ENCODE measurements at places on chromosomes 1 and 21. TPM values are rescaled to one million over a fixed set of nuclear protein-coding genes. Genes with fewer than 3 reads are reported as not detected.

Gene OR2L5
- total RNA-seq, result not detected

Gene EXTL2
- 22.1 TPM for total RNA-seq

Gene CD48
- total RNA-seq, result 8.5 TPM

Gene SMCP
- not detected for total RNA-seq

Gene CHIA
- not detected for total RNA-seq

Gene LRRIQ3
- not detected for total RNA-seq

Gene MMP23B
- 11.2 TPM for total RNA-seq

Gene MANEAL
- 1.5 TPM for total RNA-seq

Gene CNKSR1
- 0.81 TPM for total RNA-seq

Gene NTRK1
- 0.31 TPM for total RNA-seq

DNA sequence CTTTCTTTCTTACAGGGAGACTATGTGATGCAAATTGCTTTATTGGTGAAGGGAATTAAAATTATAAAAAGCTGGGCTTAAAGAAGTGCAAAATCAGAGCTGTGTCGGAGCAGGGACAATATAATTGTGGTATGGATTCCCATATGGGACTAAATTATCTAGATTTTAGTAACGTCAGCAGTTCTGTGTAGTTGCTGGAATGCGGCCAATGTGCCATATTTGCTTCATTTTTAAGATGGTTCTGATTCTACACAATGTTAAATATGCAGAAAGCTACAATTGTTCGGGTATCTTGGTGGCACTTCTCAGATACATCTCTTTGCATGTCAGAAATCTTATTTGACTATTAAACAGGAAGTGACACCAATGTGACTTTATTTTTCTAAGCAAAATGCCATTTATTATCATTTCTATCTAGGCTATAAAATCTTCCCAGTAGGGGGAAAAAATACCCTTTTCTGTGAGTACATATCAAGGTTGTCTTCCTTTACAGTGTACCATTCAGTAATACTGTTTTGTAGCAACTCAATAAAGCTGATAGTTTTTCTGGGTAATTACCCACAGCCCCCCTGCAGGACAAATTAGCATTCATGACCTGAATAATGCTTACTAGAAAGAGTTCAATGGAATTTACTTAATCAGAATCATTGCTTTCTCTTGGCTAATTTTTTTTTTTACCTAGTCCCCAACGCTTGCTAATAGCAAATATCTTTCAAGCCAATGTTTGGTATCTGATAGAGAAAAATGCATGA is 288.3 kb upstream of the ADGRL2 start:
- no peaks in the 10 kb centered on the region for H3K36me3 ChIP-seq
- peaks cover 34% of the 10 kb centered on the region for H3K4me1 ChIP-seq

DNA sequence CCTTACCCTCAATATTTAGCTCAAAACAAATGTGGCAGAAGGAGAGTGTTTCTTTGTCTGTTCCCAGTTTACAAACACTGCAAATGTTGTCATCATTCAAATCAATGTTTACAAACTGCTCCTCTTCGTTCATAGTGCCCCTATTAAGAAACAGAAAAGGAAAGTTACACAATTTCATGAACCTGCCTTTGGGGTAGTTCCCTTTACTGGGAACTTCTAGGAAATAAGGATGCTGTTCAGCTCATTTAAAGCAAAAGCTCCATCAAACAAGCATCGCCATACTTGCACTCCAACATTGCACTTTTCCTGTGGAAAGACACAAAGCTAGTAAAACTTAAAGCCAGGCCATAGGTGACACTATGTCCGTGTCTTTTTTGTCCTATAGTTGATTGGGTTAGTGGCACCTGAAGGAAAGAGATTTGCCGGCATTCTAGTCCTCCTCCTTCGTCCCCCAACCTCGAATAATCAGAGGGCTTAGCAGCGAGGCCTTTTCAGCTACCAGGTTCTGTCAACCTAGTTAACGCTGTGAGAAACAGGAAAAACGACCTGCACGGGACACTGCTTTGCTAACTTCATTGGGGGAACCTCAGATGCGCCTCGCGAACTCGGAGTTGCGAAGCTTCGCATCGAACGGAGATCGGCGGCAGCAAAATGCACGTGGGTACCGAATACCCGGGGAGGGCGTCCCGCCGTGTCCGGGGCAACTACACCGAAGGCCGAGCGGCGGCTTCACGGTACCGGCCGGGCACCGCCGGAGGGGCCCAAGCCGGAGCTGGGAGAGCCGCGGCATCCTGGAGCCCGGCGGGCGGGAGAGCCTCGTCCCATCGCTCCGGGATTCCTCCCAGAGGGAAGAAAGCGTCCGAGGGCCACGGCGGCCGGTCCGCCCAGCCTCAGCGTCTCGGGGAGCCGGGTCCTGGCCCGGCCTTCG is 706 bp downstream of the C21orf91 start:
- H3K36me3 ChIP-seq, result no peaks in the 10 kb centered on the region
- H3K4me3 ChIP-seq, result peak overlapping the region; percentile 88
- no peaks in the 10 kb centered on the region for H3K27me3 ChIP-seq
- H3K27ac ChIP-seq, result peak overlapping the region; percentile 86

- H3K4me1 ChIP-seq, result peaks cover 56% of the 10 kb centered on the region
- H3K27ac ChIP-seq, result peak overlapping the region; percentile 93
- H3K36me3 ChIP-seq, result no peaks in the 10 kb centered on the region
- H3K4me3 ChIP-seq, result peak overlapping the region; percentile 92
- peak; percentile 54 for ATAC-seq
Measured at GRCh38 chr1:35808450-35809113, 766 bp downstream of the AGO4 start.

- no peaks in the 10 kb centered on the region for H3K36me3 ChIP-seq
- peaks cover 83% of the 10 kb centered on the region for H3K27me3 ChIP-seq
- no peak overlapping the region for H3K27ac ChIP-seq
- no peak for ATAC-seq
- peak overlapping the region; percentile 77 for H3K4me3 ChIP-seq
Measured at GRCh38 chr21:34887105-34887442, 162.0 kb downstream of the RUNX1 start.

DNA sequence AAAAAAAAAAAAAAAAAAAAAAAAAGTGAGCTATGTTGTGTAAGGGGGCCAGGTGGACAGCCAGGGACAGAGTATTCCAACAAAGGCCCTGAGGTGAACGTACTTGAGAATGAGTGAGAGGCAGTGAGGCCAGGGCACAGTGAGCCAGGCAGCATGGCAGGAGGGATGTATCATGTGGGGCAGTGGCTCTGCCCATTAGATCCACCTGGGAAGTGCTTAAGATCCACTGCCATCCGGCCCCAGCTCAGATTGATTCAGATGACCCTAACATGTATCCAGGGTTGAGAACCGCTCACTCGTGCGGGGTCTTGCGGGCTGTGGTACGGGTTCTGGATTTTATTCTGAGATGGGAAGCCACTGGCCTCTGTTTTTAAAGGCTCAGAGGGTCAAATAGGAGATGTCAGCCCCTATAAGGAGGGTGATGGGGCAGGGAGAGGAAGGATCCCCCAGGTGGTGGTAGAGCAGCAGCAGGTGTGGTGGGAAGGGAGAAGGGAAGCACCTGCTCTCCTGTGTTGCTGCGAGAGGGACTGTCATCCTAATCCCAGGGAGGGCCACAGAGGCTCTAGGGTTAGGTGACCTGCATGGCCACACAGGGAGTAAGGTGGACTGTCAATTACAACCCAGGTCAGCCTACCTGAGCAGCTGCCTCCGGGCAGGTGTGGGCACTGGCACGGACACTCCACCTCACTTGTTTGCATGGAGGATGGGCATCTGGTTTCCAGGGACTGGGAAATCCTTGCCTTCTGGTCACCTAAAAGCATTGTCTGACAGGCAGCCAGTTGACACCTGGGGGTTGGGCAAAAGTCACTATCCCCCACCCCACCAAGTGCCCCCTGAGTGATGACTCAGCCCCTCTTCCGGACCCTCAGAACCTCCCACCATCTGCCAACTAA is 31.6 kb downstream of the CDK18 start:
- no peak for ATAC-seq
- H3K4me1 ChIP-seq, result no peaks in the 10 kb centered on the region
- H3K4me3 ChIP-seq, result no peak overlapping the region
- no peak overlapping the region for H3K27ac ChIP-seq
- no peaks in the 10 kb centered on the region for H3K36me3 ChIP-seq
- H3K27me3 ChIP-seq, result peaks cover 25% of the 10 kb centered on the region

- H3K27me3 ChIP-seq, result peaks cover 40% of the 10 kb centered on the region
- no peak overlapping the region for H3K27ac ChIP-seq
- no peak overlapping the region for H3K4me3 ChIP-seq
Measured at GRCh38 chr1:234315588-234315987, 57.7 kb upstream of the COA6 start.

GRCh38 chr1:154813300-154813816 is 56.7 kb downstream of the KCNN3 start:
- ATAC-seq, result peak; percentile 18
- no peaks in the 10 kb centered on the region for H3K4me1 ChIP-seq
- no peaks in the 10 kb centered on the region for H3K36me3 ChIP-seq
- no peak overlapping the region for H3K27ac ChIP-seq
- H3K27me3 ChIP-seq, result peaks cover 4% of the 10 kb centered on the region

- no peaks in the 10 kb centered on the region for H3K36me3 ChIP-seq
- H3K4me3 ChIP-seq, result no peak overlapping the region
- H3K4me1 ChIP-seq, result no peaks in the 10 kb centered on the region
- H3K27ac ChIP-seq, result no peak overlapping the region
- no peak for ATAC-seq
- H3K27me3 ChIP-seq, result no peaks in the 10 kb centered on the region
Measured at GRCh38 chr1:76833151-76833550, 34.1 kb upstream of the ST6GALNAC5 start.

- no peak for ATAC-seq
- H3K27ac ChIP-seq, result no peak overlapping the region
- no peaks in the 10 kb centered on the region for H3K36me3 ChIP-seq
- no peak overlapping the region for H3K4me3 ChIP-seq
Measured at GRCh38 chr1:238257018-238257621, 366.4 kb upstream of the ZP4 start.

DNA sequence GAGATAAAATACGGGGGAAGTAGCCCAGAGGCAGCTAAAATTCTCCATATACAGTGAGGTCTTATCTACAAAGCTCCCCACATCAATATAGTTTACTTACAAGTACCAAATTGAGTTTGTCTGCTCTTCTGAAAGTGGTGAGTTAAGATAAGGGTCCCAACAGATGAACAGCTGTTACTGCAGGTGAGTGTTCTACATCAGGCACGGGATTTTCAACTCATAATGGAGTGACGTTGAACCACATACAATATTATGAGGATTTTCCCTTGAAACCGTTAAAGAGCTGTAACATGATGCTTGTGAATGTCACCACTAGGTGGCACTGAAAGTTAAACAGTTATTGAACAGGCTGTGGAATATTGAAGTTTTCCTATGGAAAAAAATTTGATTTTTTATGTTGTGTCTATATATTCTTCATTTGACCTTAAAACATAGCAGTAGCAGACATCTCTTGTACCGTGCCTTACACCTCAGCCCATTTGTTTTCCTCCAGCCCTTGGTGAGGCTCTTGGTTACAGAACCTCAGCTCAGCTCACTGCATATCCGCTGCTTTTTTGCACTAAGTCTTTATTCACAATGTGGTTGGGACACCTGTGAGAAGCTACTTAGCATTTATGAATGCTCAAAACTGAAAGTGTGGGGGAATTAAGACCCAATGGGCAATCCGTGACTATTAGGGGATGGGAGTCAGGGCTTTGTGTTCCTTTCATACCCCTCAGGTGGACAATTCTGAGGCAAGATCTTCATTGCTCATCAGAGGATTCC is 23.2 kb downstream of the CD1D start:
- H3K27me3 ChIP-seq, result peaks cover 6% of the 10 kb centered on the region
- H3K36me3 ChIP-seq, result no peaks in the 10 kb centered on the region
- ATAC-seq, result no peak
- no peak overlapping the region for H3K4me3 ChIP-seq
- no peaks in the 10 kb centered on the region for H3K4me1 ChIP-seq

DNA sequence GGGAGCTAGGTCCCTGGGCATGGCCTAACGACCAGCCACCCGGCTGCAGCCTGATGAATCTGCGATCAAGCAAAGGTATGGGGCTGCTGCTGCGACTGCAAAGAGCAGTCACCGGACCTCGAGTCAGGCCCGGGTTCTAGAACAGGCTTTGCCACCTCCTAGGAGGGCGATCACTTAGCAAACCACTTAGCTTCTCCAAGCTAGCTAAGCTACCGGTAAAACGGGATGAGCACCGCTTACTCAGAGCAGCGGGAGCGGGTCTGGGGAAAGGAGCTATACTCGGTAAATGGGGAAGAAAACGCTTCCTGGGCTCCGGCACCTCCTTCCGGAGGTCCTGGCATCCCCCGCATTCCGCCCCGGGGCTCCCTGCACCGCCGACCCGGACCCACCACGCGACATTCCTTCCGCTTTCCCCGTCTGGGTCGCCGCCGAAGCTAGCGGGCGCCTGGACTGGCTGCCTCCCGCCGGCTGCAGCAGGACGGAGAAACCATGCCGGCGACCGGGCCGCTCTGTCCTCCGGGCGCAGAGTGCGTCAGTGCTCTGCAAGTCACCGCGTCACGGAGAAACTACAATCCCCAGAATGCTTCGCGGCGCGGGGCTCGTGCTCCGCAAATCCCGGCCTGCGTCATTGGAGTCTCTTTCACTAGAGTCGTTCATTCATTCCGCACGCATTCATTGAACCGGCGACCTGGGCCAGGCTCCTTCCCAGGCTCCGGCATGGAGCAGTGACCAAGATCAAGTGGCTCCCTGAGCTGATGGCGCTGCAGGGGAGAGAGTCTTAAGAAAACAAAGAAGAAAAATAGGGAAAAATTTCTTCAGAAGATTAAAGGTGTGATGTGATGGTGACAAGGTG is at the start of gene LSM10:
LSM10 (minus strand) TSS at position 531 of the 853 bp plus-strand sequence. CDS start 3,779 bp downstream, outside the sequence.
- H3K27ac ChIP-seq, result peak within 1 kb of the TSS; percentile 96
- no peaks in the 10 kb centered on the region for H3K27me3 ChIP-seq
- peaks cover 17% of the 10 kb centered on the region for H3K36me3 ChIP-seq
- ATAC-seq, result peak; percentile 97
- H3K4me1 ChIP-seq, result no peaks in the 10 kb centered on the region
- peak within 1 kb of the TSS; percentile 79 for H3K4me3 ChIP-seq

DNA sequence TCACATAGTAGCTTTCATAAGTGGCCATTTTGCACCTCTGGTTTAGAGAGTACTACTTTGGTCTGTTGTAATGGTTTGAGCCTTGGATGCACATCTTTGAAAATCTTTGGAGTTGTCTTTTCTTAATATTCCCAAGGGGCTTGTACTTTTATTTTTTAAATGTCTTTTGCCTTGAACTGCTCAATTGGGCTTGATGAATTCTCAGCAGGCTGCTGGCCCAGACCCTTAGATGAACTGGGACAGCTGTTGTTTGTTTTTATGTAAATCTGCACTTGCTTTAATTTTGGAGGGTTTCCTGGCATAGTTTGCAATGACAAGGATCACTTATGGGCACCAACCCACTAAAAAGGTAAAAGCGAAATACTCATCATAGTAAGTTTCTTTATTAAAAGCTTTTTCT is 24.9 kb downstream of the NGF start:
- no peak overlapping the region for H3K4me3 ChIP-seq
- ATAC-seq, result peak; percentile 47
- H3K4me1 ChIP-seq, result no peaks in the 10 kb centered on the region
- H3K27ac ChIP-seq, result no peak overlapping the region
- H3K27me3 ChIP-seq, result no peaks in the 10 kb centered on the region

- H3K27ac ChIP-seq, result no peak overlapping the region
- H3K4me1 ChIP-seq, result no peaks in the 10 kb centered on the region
- ATAC-seq, result no peak
Measured at GRCh38 chr1:171902527-171902926, 61.2 kb downstream of the DNM3 start.
